Gastrocnemius medialis (tissue), 4 donors: ENCODE measurements at places on chromosomes 5 and 9. TPM values are rescaled to one million over a fixed set of nuclear protein-coding genes. Genes with fewer than 3 reads are reported as not detected.

Gene AGXT2
- total RNA-seq: not detected

Gene F12
- 0.95 TPM for total RNA-seq

Gene SPATA31D4
- not detected for total RNA-seq

Gene RNF183
- not detected for total RNA-seq

Gene PRUNE2
- 12.0 TPM for total RNA-seq

Gene CCDC183
- total RNA-seq: not detected
